ENCODE measurements at places on chromosomes 5 and 9.

DNA sequence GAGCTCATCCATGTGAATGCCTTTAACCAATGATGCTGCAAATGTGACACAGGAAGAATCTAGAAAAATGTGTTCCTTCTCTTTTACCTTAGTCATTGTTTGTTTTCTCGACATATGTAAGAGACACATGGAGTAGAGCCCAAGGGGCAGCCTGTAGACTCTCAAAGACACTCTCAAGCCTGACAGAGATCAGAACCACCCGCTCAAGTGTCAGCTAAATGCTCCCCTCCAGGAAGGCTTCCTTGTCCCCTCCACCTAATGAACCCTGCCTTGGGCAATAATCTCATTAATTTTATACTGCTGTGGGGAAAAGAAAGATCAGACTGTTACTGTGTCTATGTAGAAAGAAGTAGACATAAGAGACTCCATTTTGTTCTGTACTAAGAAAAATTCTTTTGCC is 157.4 kb downstream of the MUSK start:
- DNase-seq = no peak

DNA sequence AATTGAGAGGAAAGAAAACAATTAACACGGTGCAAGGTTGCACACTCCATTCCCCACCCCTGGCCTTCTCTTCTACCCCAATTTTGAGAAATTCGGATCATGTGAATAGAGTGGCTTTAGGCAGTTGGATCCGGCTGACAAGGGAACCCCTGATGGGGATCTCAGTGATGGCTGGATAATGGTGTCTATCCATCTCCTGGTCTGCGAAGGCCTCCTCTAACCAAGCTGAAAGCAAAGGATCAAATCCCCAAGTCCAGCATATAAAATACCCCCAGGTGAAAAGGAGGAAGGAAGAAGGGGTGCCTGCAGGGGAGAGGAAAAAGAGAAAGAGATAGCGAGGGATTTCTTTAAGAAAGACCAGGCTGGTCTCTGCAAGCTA is 16.0 kb downstream of the NR2F1 start:
- no peak for DNase-seq

GRCh38 chr5:144370273-144370672 is 199.6 kb downstream of the KCTD16 start:
- no peak for DNase-seq

- DNase-seq = no peak
Measured at GRCh38 chr9:121277518-121278295, 9.7 kb downstream of the GSN start.

GRCh38 chr5:123454259-123454911 is 31.2 kb upstream of the CEP120 start:
- DNase-seq = no peak
